ENCODE measurements at places on chromosomes 3 and 15.

DNA sequence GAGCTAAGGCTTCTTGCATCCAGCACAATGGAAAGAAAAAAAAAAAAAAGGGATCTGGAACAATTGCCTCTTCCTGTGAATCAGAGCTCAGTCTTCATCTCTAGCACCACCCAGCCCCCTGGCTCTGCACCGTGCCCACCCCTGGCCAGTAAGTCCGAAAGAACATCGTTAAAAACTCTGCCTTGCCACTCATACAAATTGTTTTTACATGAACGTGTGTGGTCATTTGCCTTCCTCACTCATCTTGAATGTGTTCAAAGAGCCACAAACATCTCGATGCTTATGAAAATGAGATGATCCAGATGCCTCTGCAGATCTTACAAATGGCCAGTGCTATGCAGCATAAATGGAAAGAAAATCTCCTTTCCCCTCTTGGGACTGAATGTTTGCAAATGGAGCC, 400.0 kb upstream of the PPP2R3A start:
- DNase-seq, result no peak

DNA sequence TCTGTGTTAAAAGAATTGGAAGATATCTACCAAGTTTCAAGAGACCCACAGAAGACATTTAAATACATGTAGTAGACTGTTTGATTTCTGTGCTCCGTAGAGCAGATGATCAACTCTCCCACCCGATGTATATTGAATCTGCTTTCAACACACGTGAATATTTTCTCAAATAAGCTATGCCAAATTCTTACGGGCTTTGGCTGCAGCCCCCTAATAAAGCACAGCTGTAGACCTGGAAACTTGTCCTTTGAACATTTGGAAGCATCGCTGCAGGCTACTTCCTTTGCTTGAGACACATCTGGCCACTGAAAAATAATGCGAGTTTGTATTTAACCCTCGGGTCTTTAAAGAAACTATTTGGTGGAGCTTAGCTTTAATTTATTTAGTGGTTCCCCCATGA, 98.3 kb upstream of the SELENOK start:
- no peak for DNase-seq

DNA sequence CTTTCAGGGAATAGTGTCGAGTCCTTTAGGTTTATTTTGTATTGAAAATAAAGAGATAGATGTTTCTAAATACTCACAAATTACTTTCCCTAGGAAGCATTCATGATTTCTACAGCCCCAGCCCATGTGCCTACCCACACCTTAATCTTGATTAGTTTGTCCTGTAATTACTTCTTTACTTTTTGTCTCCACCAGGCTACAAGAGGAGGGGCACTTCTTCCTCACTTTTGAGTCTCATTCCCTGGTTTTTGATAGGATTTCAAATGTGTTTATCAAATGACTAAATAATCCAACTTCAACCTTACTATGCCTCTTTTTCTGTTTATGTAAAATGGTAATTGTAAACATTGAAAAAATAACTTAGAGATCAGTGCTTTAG, 1.8 kb downstream of the PXK start:
- DNase-seq, result no peak

DNA sequence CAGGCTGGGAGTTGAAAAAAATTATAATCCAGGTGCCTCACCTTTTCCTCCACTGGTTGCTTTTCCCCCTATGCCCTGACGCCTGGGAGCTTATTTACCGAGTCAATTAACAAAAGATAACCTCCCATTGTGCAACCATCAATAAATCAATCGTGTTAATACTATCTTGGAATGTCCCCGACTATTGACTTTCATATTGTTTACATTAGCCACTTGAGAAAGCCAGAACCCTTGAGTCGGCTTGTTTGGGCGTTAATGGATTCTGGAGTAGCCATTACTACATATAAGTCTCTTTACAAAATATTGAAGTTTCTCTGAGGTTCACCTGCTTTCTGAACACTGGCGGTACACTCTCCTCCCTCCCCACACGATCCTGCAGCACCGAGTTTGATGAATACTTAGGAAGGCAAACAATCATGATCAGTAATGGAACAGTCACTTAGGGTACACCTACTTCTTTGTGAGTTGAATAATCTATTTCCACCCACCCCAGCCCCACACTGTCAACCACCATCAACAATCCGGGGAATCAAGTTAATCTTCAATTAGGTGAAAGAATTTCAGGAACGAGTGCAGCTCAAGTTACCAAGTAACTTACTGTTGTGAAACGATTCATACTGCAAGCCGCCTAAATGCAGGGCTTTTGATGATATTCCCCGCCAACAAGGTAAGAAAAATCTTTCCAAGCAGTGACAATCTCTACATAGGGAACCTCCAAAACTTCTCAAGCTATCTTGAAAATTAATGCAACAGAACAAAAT, 159.3 kb upstream of the NR2F2 start:
- no peak for DNase-seq

Data from T-helper 22 cell (primary cell).